Stimulated activated CD4-positive, alpha-beta T cell treated with anti-CD3 and anti-CD28 coated beads, Interleukin-1b, Interleukin-23, amount 100 ng/mL, for 48 hours (primary cell): ENCODE measurements at places on chromosomes 6 and 20.

GRCh38 chr6:37149745-37150144, 20.2 kb upstream of the PIM1 start:
- DNase-seq, result no peak

- DNase-seq, result no peak
These were observed 10.7 kb downstream of the TXNDC5 start for GRCh38 chr6:7899889-7900213.

GRCh38 chr20:2751878-2752566, 48.4 kb downstream of the CPXM1 start:
- DNase-seq, result peak; percentile 43

GRCh38 chr6:152399399-152399798, 237.8 kb downstream of the SYNE1 start:
- no peak for DNase-seq

DNA sequence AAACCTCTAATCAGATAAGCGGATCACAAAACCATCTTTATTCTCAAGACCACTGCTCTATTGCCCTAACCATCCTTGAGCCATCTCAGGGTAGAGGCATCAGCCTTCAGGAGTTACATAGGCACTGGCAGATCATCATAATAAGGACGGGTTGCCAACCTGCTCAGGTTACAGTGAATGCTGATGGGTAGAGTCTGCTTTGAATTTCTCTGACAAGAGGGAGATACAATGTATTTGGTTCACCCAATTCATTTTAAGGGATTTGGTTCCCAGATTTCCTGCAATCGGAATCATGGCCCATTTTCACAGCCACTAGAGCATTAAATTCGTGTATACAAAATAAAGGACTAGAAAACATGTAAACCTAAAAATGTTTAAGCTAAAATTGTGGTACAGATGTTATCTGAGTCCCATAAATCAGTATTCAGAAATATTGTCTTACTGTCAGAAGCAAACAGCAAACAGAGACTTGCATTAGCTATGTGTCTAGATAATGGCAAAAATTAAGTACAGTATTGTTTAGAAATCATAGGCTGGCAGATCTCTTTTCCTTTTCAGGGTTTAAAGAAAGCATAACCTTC, 41.9 kb upstream of the TMEM170B start:
- no peak for DNase-seq

- no peak for DNase-seq
These were observed 30.1 kb upstream of the NTSR1 start for GRCh38 chr20:62678553-62678952.
